Anterior cingulate cortex (tissue), 58 donors: ENCODE measurements at places on chromosomes 12 and 14.

DNA sequence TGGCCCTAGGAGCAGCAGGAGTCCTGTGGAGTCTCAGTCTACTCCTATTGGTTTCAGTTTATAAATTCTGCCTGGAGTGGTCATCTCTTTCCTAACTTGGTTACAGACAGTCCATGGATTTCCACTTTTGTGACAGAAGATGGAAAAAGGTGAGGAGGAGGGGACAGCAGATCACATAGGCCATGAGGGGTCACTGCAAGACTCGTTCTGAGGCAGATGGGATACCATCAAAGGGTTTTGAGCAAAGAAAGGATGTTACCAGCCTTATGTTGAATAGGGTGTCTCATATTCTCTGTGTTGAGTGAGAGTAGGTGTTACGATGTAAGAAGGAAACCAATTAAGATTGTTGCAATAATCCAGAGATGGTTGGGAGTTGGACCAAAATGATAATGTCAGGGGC is 15.3 kb downstream of the PDE3A start:
- DNase-seq: no peak

- DNase-seq: no peak
Measured at GRCh38 chr12:56061982-56062381, 18.0 kb upstream of the ERBB3 start.

DNA sequence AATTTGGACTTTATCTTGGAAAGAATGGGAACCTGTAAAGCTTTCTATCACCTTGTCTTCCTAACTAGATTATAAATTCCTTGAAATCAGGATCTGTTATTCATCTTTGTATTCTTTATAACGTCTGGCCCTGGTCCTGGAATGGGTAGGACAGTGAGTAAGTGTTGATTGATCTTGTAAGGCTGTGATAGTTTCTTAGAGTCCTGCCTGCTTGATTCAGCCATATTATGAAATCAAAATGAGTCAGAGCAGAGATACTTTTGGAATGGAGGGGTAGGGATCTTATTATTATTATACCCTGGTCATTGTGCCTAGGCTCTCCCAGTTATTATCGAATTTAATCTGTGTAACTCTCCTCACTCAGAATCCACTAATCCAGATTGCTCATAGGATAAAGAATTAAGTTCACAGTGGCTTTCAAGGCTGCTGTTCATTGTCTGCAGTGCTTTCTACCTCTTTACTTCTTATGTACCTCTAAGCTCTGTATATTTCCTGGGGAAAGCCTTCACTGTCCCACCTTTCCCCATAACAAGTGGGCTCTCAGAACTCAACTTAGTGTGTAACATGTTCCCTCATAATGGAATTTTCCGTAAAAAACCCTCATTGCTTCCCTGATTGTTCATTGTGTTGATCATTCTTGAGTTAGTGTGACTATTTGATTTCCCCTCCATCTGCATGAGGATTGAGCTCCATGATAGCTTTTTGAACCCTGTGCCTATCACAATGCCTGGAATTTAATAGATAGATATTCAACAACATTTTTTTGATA is 93.3 kb downstream of the DAAM1 start:
- DNase-seq: no peak

- no peak for DNase-seq
Measured at GRCh38 chr12:70529647-70530046, 107.6 kb downstream of the PTPRB start.

DNA sequence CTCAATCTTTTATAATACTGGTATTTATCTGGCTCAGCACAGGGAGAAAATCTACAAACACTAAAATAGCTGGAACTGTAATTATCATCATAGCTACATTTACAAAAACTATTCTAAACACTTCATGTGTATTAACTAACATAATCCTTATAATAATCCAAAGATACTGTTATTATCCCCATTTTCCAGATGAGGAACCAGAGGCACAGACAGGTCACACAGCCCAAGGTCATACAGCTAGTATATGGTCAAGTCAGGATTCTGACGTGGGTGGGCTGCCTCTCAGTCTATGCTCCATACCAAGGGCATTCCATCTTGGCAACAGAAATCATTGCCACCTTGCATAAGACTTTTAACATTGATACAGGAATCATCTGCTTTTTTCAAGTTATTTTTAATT is 11.4 kb downstream of the FERMT2 start:
- DNase-seq: no peak

GRCh38 chr12:15323480-15323879 is 1.2 kb downstream of the PTPRO start:
- no peak for DNase-seq

DNA sequence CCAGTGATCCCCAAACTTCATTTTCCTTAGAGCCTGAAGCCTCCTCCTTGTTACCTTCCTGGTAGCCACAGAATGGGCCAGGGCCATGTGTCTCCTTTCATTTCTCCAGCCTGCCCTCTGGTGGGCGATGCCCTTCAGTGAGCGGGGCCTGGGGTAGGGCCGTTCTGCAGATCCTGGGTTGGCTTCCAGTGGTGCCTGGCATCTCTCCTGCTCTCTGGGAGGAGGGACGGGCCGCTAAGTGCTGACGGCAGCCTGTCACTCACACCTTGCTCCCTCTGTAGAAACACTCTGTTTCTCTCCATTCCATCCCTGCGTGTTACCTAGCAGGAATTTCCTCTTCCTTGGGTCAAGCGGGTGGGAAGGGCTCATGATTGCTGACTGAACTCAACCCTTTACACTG is 232.1 kb downstream of the CACNA1C start:
- DNase-seq: no peak

- no peak for DNase-seq
Measured at GRCh38 chr12:103679421-103680170, 92.5 kb downstream of the STAB2 start.

GRCh38 chr12:100936661-100937060 is 142.1 kb downstream of the ANO4 start:
- DNase-seq: no peak

- no peak for DNase-seq
Measured at GRCh38 chr14:21056520-21057163, 980 bp upstream of the RNASE8 start.

GRCh38 chr14:35068238-35069012 is 22.4 kb downstream of the FAM177A1 start:
- no peak for DNase-seq

GRCh38 chr12:52926596-52927234 is 21.8 kb upstream of the KRT8 start:
- no peak for DNase-seq

GRCh38 chr12:110426406-110426805 is 22.9 kb upstream of the ANAPC7 start:
- no peak for DNase-seq
